ENCODE measurements at places on chromosomes 16 and 17.

DNA sequence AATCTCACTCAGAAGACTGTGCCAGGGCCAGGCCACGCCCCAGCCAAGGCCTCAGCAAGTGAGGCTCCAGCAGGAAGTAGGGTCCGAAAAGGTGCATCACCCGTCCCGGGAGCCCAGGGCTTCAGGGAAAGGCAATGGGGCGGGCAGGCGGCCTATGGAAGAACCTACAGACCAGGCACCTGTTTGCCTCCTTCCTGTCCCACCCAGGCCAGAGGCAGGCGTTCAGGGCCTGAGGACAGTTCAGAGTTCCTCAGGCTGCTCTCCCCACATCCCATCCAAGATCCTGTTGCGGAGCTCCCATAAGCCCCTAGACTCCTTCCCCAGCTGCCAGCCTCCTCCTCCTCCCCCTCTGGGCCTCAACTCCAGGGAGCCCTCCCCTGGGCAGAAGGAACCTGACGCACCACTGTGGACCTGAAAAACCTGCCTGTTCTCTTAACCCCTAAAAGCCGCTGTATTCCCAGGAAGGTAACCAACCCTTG lies 2.3 kb downstream of the CLUH start:
- DNase-seq, result no peak

GRCh38 chr16:51637770-51638094 lies 486.7 kb upstream of the SALL1 start:
- DNase-seq, result no peak

GRCh38 chr16:85460252-85461021 lies 152.7 kb upstream of the GSE1 start:
- DNase-seq, result peak; percentile 75

GRCh38 chr17:58920773-58921172 lies 165.1 kb downstream of the PPM1E start:
- DNase-seq, result no peak

DNA sequence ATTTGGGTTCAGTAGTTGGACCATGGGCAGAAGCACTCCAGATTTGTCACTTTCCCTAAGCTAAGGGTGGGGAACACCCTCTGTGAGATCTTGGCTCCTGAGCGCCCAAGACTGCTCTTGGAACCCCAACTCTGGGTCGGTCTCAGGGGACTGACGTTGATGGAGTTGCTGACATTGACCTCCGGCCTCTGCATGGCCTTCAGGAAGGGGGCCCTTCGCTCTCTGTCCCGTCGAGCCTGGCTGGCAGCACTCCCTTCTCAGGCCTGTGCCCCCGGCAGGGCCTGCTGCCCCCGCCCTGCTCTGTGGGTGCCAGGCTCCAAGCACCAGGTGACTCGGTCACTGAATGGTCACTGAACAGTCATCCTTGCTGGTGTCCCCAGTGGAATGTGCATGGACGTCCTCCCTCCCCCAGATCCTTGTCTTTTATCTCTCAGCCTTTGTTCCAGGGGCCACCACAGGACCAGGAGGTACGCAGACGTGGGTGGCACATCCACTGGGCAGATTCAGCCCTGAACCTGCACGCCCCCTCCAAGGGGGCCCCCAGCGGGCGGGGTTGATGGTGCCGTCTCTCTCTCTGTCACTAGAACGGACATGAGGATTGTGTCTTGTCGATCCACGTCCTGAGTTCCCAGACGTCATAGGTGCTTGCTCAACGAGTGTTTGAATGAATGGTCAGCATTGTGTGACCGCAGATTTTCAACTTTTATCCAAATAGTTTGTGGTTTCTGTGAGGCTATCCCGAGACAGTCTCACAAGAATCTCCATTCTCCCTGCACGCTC lies 314.5 kb downstream of the SEC14L1 start:
- DNase-seq, result no peak

DNA sequence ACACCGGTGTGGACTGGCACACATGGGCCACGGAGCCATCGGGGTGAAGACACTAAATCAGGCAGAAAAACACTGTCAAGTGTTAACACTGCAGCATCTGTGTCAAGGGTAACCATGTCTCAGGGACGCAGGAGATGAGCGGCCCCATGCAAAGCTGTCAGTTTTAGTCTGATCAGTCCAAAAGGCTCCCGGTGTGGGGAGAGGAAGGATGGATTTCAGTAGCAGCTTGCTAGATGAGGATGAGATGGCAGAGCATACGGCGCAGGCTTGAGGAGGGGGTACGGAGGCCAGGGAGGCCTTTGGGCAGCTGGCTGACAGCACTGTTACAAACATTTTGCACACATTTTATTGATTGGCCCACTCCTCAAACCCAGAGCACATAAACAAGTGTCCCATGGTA lies 98.1 kb downstream of the GNAO1 start:
- DNase-seq, result no peak

- no peak for DNase-seq
These were observed 27.7 kb upstream of the RASD1 start for GRCh38 chr17:17523731-17524490.

GRCh38 chr16:77190190-77190477 lies 856 bp upstream of the MON1B start:
- DNase-seq, result no peak

DNA sequence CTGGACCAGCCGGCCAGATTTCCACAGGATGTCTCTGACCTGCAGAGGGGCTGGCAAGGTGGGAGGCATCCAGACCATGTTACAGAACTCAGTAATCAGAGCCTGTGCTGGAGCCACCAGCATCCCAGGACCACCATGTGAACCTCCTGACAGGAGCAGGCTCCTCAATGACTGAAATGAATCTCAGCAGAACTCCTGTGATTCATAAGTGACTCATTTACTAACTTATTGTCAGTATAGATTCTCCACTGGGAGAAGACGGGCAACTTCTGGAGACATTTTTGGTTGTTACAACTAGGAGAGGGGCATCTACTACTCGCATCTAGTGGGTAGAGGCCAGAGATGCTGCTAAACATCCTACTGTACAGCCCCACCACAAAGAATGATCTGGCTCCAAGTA lies 3.1 kb upstream of the WWOX start:
- no peak for DNase-seq

DNA sequence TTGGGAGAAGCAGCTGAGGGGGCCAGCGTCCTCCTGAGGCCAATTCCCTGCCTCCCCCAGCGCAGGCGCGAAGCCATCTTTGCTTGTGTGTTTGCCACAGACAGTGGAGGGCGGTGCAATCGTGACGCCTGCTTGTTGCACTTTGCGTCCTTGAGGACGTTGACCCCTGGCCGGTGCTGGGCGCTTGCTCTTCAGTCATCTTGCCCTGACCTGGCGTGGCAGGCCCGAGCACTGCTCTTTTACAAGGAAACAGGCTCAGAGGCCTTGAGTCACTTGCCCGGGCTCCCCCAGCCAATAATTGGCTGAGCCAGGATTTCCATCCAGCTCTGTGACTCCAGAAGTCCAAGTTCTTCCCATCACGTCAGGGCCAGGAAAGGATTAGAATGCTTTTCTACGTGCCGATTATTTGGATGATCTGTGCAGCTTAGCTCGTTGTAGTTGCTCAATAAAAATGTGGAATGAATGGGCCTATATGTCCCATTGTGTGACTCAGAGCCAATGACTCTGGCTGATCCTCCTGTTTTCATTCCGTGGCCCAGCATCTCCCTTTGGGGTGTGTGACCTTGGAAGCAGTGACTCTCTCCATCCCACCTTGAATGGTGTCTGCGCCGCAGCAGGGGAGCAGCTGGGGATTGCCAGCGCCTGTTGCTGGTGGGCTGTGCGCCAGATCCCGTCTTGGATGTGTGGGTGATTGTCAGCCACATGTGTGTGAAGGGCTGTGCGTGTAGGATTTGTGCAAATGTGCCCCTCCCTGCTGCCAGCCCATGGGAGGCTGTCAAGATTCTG lies 214.1 kb downstream of the SEC14L1 start:
- DNase-seq, result peak; percentile 95

- DNase-seq, result no peak
These were observed 591 bp downstream of the PSMD7 start for GRCh38 chr16:74297145-74297665.

GRCh38 chr17:67359960-67360791 lies 6.2 kb downstream of the PSMD12 start:
- DNase-seq, result no peak

DNA sequence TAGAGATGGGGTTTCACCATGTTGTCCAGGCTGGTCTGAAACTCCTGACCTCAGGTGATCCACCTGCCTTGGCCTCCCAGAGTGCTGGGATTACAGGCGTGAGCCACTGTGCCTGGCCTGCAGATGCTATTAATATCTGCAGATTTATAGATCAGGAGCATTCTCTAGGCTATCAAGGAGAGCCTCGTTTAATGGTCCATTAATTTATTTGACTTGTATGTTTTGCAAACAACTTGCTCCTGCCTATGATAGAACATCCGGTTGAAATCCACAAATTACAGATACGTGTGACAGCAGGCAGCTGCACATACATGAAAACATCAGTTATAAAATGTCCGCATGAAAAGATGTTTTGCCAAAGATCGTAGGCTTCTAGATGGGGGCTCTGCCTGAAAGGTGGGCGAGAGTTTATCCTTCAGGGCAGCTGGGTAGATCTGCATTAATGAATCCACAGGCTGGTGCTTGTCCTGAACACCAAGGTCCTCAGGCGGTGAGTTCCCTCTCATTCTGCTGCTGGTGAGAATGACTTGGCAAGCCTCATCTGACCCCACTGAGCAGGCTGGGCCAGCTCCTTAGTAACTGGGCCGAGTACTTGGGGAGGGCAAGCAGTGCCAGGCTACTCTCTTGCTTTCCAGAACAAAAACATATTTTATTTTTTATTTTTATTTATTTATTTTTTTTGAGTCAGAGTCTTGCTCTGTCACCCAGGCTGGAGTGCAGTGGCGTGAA lies 37.1 kb upstream of the MGAT5B start:
- no peak for DNase-seq

DNA sequence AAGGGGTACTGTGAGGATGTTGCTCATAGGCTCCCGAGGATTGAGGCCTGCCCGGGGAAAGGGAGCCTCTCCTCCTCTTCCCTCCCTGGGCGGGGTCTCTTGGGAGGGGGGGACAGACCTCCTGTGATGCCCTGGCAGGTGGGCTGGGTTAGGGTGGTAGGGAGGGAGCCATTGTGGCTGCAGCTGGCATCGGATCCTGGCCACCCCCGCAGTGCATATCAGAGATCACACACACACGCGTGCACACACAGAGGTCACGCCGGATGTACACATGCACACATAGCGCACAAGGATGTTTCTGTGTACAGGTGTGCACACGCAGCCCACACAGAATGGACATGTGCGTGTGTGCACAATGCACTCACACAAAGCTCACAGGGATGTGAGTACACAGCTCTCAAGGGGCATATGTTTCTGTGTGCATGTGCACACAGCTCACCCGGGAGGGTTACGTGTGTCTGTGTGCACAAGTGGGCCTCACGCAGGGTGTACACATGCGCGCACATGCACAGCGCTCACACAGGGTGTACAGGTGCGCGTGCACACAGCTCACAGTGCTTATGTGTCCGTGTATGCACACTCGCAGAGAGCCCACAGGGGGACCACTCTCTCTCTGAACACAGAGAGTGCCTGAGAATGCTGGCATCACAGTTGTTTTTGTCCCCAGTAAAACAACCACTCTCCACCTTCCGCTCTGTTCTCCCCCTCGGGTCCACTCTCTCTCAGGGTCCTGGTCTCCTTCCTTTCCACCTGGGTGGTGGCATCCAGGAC lies 2.4 kb downstream of the GJD3 start:
- DNase-seq, result peak; percentile 13

DNA sequence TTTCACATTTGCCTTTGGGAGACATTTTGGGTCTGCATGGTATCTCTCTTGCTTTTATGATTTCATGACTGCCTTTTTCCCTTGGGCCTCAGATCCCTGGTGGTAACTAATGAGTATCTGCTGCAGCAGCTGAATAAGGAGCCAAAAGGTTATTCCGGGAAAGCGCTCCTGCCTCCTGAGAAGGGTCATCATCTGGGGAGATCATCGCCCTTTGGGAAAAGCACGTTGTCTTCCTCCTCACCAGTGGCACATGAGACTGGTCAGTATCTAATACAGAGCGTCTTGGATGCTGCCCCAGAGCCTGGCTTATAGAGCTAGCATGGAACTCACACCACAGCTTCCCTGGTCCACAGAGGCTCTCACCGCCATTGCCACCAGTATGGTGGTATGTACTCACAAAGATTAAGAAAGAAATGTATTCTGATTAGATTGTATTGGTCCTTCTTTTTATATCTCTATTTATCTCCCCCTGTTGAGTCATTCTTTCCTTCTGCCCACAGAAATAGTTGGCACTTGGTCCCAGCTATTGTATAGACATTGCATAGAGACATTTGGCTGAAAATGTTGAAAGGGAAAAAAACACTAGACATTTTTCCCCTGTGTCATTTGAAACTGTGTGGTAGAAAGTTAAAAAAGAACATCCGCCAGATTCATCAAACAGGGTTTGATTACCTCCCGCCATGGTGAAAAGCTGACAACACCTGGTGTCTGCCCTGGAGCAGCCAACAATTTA lies 8.4 kb downstream of the TPPP3 start:
- no peak for DNase-seq

- DNase-seq, result no peak
These were observed 68.8 kb upstream of the FBXO47 start for GRCh38 chr17:39036009-39036408.

DNA sequence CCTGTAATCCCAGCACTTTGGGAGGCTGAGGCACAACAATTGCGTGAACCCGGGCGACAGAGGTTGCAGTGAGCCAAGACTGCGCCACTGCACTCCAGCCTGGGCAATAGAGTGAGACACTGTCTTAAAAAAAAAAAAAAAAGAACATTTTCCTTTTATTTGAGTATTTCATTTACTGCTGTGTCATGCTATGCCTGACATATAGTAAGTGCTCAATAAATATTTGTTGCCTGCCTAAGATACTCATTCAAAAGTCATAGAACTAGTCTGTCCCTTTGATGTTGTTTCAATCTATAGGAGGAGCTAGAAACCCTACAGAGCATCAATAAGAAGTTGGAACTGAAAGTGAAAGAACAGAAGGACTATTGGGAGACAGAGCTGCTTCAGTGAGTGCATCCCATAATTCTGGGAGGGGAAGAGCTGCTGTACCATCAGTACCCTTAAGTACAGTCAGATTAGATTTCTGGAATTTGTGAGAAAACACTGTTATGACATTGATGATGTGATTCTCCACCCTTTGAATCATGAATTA lies 20.0 kb downstream of the CALCOCO2 start:
- no peak for DNase-seq

All from muscle of back (tissue), 13 donors.